ENCODE measurements at places on chromosomes 4 and X. TPM values are rescaled to one million over a fixed set of nuclear protein-coding genes. Genes with fewer than 3 reads are reported as not detected.

Gene TNMD
- polyA plus RNA-seq, result not detected

Gene LDB2
- 36.3 TPM for polyA plus RNA-seq

Gene SLC26A1
- polyA plus RNA-seq, result not detected

Gene FREM3
- polyA plus RNA-seq, result 0.32 TPM

Gene GPR50
- polyA plus RNA-seq, result not detected

Gene GLUD2
- polyA plus RNA-seq, result 2.1 TPM

Gene CCNQ
- polyA plus RNA-seq, result 2.8 TPM

Gene TRIM61
- polyA plus RNA-seq, result 3.8 TPM
